ENCODE measurements at places on chromosomes 16 and 17. TPM values are rescaled to one million over a fixed set of nuclear protein-coding genes. Genes with fewer than 3 reads are reported as not detected.

- DNase-seq, result no peak
Measured at GRCh38 chr16:12294471-12294870, 317.9 kb downstream of the SNX29 start.

- DNase-seq, result no peak
Measured at GRCh38 chr16:85293458-85293857, 181.2 kb upstream of the CIBAR2 start.

DNA sequence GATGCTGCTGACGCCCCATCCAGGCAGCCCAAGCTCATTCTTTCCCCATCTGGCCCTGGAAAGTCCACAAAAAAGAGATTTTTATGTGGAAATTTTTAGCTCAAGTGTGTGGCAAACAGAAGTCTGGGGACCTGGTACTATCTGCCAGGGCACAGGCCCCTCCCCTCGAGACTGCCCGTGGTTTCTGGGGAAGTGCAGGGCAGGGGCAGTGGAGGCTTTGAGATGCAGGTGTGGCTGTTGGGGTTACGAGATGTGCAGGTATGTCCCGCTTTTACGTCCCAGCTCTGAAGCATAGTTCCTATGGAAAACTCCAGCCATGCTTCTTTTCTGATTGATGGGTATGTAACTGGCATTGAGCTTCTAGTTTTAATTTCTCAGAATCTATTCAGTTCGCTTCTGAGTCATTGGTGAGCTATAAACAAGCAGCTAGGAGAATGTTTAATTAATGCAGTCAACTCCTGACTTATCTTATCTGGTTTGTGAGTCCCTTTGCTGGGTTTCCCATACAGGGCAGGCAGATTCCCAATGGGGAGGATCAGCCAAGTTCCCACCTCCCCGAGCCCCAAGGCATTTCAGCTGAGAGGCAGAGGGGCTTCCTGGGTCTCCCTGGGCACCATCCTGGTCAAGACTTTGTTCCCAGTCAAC is 16.2 kb downstream of the TBX4 start:
- DNase-seq, result no peak

GRCh38 chr17:76679239-76679638 is 31.5 kb downstream of the MXRA7 start:
- no peak for DNase-seq

Gene KCNH6
- not detected for total RNA-seq

Gene TEKT5
- not detected for total RNA-seq

Gene FAAP100
- 8.7 TPM for total RNA-seq
